ENCODE measurements at places on chromosomes 11 and 22.

- DNase-seq: no peak
These were observed 34.9 kb downstream of the SCUBE1 start for GRCh38 chr22:43308060-43308830.

- no peak for DNase-seq
These were observed 51.4 kb upstream of the NECTIN1 start for GRCh38 chr11:119780222-119780953.

GRCh38 chr11:119566319-119566718 is 143.3 kb upstream of the THY1 start:
- DNase-seq: no peak

GRCh38 chr11:36008584-36008983 is 64.7 kb downstream of the LDLRAD3 start:
- no peak for DNase-seq

GRCh38 chr11:131645237-131645636 is 274.8 kb downstream of the NTM start:
- DNase-seq: no peak

GRCh38 chr11:126640186-126640585 is 284.7 kb downstream of the ST3GAL4 start:
- no peak for DNase-seq

DNA sequence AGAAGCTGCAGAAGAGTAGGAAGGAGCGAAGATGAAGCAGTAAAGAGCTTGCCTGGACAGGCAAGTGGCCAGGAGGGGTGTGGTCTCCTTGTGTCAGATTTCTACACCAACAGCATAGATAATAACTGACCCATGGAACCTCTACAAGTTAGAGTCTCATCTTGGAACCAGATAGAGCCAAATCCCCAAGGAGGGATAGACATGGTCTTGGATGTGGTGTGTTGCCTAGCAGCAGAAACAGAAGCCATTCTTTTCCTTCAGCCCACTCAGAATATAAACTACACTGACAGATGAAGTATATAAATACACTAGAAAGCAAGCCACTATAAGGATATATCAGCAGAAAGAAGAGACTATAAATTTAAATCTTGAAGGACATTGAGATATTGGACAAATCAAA is 4.3 kb upstream of the CARD16 start:
- DNase-seq: no peak

DNA sequence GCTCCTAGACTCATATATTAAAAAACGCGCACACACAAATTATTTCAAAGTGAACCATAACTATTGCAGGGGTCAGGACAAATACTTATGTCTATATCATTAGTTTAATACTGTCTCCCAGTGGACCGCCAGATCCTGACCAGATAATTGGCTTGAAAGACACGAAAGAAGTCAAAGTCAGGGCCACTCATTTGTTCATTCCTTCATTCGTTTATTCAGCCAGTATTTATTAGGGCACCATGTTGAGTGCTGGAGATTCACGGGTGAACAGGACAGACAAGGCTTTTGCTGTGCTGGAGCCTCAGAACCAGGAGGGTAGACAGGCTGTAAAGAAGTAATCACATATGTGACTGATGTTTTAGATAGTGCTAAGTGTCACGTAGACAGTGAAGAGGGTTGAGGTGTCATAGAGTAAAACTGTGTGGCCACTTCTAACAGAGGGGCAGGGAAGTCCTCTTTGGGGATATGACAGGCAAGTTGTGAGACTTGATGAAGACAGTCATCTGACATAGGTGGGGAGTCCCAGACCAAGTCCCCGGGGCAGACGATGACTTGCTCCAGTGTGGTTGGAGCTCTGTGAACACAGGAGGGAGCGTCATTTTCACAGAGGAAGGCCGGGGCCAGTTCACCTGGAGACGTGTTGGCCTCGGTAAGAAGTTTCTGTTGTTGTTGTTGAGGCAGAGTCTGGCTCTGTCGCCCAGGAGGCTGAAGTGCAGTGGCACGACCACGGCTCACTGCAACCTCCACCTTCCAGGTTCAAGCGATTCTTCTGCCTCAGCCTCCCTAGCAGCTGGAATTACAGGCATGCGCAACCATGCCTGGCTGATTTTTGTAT is 25.9 kb downstream of the RBX1 start:
- DNase-seq: no peak

GRCh38 chr22:18111759-18112330 is 1.2 kb downstream of the TUBA8 start:
- DNase-seq: no peak

DNA sequence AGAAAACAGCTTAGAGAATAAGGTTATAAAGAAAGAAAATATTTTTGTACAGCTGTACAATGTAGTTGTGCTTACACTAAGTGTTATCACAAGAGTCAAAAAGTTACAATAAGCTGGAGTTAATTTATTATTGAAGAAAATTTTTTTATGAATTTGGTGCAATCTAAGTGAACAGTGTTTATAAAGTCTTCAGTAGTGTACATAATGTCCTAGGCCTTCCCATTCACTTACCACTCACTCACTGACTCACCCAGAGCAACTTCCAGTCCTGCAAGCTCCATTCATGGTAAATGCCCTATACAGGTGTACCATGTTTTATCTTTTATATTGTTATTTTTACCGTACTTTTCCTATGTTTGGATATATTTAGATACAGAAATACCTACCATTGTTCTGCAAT is 34.7 kb downstream of the GDPD4 start:
- no peak for DNase-seq

DNA sequence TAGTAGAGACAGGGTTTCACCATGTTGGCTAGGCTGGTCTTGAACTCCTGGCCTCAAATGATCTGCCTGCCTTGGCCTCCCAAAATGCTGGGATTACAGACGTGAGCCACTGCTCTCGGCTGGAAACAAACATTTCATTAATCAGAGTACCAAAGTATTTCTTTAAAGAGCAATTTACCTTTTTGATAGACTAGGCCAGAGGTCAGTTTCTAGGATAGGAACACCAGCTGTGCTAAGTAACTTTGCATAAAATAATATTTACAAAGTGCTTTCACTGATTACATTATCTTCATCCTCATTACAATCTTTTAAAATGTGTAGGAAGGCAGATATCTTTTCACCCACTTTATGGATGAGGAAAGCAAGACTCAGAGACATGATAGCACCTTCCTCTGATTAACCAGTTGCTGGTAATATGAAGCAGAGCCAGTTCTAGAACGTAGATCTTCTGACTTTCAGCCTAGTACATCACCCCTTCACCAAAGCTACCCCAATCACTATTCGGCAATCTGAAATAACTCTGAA is 355.2 kb downstream of the SOX6 start:
- DNase-seq: no peak

DNA sequence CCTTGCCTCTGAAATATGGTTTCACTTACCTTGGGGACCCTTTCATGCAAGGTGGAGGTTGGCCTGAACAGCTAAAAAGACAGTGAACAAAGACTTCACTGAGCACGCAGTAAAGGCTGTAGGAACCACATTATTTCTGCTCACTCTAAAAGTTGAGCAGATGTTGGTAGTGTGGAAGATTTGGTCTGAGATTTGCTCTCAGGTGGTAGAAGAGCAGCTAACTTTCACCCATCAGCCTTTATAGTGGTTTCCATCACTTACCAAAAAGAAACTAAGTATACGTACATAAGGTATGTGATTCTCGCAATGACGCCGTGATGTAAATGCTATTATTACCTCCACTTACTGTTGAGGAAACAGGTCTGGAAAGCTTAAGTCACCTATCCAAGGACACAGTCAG is 47.3 kb downstream of the PRR5L start:
- DNase-seq: no peak

- no peak for DNase-seq
These were observed 13.2 kb upstream of the CSF2RB start for GRCh38 chr22:36900225-36900624.

DNA sequence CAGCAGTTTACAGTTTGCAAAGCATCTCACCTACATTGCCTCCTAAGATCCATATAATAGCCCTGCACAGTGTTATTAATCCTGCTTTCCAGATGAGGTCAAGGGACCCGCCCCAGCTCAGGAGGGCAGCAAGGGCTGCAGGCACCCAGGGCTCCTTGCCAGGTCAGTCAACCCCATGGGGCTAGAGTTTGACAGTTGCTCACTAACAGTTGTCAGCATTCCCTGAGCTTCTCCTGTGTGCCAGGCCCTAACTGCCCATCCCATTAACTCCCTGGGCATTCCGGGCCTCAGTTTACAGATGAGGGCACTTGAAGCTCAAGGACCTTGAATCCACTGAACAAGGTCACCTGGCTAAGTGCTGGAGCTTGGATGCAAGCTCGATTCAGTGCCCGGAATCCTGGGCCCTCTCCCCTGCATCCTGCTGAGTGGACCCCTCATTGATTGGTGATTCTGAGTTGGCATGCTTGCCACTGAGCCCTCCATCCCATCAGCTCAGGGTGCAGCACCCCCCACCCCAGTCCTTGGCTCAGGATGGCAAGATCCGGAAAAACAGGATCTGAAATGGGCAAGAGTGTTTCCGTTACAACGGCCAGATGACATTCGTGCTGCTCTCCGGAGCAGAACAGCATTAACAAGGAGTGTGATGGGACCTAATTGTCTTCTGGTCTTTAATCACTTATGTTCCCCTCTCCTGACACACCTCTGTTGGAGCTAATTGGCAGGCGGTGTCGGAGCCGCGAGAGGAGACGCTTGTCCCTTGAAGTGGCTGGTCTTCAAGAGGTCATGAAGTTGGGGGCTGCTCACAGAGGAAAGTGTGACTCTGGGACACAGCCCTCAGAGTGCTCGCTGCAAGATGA is 87.4 kb upstream of the SHISAL1 start:
- no peak for DNase-seq

- DNase-seq: no peak
These were observed 9.2 kb downstream of the RELA start for GRCh38 chr11:65653229-65654225.

- DNase-seq: no peak
These were observed 124.6 kb downstream of the PHF21B start for GRCh38 chr22:44884968-44885805.

- DNase-seq: no peak
These were observed 65.1 kb downstream of the GRK3 start for GRCh38 chr22:25629613-25630012.

DNA sequence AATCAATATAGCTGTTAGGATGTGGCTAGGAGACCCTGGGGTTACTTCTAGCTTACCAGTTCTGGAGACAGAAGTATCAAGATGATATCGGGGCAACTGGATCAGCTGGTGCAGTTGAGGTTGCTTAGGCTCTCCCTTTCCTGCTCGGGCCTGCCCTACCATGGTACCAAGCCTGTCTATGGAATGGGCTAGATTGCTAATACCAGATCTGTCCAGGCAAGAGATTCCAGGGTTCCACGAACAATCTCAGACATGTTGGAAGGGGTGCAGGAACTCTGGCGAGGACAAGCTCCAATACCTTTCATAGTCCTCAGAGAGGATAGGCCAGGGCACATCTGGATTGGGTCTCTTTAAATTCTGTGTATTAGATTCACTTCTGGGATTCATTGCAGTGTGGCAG is 53.8 kb downstream of the ADM start:
- DNase-seq: no peak

DNA sequence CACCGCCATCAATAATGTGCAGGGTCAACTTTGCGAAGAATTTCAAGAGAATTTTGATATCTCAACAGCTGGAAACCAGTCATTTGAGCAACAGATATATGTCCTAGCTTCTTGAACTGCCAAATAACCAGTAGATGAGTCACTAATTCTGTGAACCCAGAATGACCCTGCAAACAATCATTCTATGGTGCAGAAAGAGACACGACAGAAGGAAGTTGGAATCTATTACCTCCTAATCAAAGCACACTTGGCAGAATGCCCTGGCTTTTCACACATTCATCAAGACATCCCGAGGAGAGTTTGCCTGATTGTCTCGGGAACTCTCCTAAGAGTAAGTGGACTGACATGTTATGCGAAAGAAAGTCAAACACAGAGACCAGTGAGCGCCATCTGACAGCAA is 621.1 kb downstream of the OPCML start:
- DNase-seq: no peak

GRCh38 chr11:112762707-112763090 is 198.5 kb upstream of the NCAM1 start:
- DNase-seq: no peak

- no peak for DNase-seq
These were observed 34.5 kb downstream of the ELF5 start for GRCh38 chr11:34478845-34479663.

- no peak for DNase-seq
These were observed 94.9 kb upstream of the ALX4 start for GRCh38 chr11:44404736-44405395.

- DNase-seq: no peak
These were observed 13.8 kb downstream of the PHLDB1 start for GRCh38 chr11:118621071-118621783.

DNA sequence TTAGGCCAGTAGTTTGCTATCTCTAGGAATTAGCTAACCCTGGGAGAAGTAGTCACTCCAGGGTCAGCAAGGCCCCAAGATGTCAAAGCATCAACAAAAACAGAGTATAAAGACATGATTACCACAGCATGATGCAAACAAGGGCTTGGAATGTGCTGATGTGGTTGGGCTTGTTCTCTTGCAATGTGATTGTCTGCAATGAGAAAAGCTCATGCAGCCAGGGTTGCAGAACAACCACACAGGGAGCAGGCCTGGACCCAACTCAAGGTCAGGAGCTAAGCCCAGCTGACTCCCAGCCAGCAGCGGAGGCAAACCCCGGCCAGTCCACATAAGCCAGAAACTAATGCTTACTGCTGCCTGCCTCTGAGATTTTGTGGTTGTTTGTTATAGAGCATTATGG is 132.4 kb upstream of the ZC3H12C start:
- no peak for DNase-seq

DNA sequence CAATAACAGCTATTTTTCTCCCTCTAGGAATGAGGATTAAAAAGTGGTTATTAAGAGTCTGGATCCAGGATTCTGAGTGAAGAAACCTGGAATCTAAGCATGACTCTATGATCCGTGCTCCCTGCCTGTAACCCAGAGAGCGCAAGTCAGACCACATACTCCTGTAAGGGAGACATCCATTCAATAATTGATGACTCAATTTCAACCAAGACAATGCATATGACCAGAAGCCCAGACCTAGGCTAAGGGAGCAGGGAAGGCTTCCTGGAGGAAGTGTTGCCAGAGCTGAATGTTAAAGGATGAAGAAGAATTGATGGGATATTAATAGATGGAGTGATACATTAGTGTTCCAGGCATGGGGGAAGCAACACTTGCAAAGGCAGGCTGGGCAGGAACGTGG is 13.8 kb upstream of the PAMR1 start:
- DNase-seq: no peak

- DNase-seq: no peak
These were observed 33.2 kb upstream of the FBLN1 start for GRCh38 chr22:45469281-45470073.

DNA sequence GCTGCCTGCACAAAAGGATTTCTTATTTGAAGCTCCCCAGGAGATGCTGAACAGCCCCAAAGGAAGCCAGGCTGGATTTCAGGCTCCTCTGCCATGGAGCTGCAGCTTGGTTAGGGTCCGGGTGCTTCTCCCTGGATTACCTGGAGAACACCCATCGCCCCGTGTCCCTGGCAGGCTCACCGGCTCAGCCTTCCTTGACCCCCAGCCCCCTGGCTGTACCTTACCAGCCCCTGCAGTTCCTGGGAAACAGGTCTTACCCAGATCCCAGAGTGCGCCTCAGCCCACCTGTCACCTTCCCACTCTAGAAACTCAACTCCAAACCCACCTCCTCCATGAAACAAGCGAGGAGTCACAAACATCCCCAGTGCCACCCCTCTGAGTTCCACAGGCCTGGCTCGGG is 45.3 kb upstream of the CD5 start:
- DNase-seq: no peak

Measured in stimulated activated CD8-positive, alpha-beta memory T cell treated with anti-CD3 and anti-CD28 coated beads, Interleukin-15, amount 100 ng/mL, for 1 hour (primary cell).